ENCODE measurements at places on chromosomes 11 and 22.

GRCh38 chr22:25762147-25762546 is 20.2 kb downstream of the MYO18B start:
- no peak for DNase-seq

- DNase-seq: no peak
These were observed 16.7 kb upstream of the TMPRSS4 start for GRCh38 chr11:118060081-118060661.

DNA sequence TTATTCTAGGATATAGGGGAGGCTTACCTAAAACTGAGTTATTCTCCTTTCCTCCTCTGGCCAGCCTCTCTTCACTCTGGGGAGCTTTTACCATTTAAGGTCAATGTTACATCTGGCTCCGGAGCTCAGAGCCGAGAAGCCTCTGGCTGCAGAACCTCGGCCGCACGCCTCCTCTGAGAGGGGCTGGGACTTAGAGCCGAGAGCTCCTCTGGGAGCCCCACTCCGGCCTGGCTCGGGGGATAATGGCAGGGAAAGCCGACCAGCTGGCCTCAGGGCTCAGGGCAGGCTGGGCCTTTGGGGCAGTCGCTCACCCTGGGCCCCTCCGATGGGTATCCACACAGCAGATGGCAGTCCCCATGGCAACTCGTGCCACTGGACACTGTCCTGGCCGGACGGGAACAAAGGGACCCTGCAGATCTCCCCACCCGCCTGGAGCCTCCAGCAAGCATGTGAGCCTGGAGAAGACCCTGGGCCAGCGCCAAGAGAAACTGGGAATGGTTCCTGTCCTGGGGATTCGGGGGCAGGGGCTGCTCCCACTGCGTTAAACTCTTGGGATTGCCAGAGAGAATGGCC is at the start of gene IRAG1:
Gene IRAG1 (minus strand): TSS at position 247 of the 573 bp plus-strand sequence. CDS start 153 bp downstream, at position 94.
- no peak for DNase-seq

DNA sequence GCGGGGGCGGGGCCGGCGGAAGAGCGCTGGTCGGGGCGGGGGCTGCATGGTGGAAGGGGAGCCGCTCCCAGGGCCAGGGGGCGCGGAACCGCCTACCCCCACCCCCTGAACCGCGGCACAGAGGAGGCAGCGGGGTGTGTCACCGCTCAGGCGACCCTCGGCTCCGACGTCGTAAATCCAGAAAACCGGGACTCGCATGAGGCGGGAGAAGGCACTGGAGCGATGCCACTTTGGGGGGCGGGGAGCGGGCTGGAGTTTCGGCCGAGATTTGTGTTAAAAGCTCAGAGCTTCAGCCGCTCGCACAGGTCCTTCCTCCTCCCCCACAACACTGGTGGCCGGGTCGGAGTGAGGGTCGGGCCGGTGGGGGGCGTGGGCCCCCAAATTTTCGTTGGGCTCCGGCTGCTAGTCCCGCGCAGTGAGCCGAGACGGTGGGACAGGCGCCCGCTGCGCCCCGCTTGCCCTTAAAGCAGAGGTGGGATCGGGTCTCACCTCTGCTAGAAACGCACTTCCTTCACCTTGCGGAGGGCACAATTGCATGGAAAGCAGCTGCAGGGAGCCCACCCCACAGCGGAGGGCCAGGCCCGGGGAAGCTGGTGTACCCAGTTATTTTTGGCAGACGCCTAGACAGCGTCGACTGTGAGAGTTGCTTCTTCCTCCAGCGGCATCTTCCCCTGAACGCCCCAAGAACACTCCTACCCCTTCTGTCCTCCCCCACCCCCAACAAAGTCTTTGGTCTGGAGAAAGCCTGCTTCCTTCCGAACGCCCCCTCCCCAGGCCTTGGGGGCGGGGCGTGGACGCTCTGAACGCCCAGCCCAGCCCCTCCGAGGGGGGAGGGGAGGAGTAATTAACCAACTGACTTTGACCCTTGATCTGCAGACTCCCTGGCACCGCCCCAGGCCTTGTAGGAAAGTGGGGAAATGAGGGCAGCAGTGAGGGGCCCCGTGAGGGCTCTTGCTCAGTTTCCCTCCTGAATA is 1.1 kb downstream of the OVOL1 start:
- DNase-seq: no peak

DNA sequence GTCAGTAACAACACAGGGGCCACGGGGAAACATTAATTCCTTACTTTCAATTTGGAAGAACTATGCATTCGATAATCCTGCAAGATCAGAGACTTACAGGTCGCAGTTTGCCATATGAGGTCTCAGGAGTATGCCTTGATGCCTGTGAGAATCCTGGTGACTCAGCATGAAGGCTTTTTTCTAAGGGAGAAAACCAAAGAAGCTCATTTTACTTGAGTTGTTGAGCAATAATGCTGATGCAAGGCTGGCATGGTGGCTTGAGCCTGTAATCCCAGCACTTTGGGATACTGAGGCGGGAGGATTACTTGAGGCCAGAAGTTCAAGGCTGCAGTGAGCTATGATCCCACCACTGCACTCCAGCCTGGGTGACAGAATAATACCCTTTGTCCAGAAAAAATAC is 26.6 kb downstream of the ATG16L2 start:
- no peak for DNase-seq

DNA sequence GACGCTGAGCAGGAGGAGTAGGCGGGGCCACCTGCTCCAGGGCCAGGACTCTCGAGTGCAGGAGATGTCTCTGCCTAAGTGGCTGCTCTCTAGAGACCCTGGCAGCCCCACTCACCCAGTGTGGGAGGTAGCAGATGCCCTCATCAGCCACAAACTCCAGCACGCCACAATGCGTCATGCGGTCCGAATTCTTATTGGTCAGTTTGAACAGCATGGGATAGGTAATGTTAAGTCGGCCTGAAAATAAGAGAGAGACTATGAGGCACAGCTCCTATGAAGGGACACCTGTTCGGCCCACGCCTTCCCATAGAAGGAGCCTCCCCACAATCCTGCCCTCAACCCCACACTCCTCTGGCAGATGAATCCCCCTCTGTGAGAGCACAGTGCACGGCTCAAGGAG is 7.4 kb downstream of the UFD1 start:
- DNase-seq: no peak

DNA sequence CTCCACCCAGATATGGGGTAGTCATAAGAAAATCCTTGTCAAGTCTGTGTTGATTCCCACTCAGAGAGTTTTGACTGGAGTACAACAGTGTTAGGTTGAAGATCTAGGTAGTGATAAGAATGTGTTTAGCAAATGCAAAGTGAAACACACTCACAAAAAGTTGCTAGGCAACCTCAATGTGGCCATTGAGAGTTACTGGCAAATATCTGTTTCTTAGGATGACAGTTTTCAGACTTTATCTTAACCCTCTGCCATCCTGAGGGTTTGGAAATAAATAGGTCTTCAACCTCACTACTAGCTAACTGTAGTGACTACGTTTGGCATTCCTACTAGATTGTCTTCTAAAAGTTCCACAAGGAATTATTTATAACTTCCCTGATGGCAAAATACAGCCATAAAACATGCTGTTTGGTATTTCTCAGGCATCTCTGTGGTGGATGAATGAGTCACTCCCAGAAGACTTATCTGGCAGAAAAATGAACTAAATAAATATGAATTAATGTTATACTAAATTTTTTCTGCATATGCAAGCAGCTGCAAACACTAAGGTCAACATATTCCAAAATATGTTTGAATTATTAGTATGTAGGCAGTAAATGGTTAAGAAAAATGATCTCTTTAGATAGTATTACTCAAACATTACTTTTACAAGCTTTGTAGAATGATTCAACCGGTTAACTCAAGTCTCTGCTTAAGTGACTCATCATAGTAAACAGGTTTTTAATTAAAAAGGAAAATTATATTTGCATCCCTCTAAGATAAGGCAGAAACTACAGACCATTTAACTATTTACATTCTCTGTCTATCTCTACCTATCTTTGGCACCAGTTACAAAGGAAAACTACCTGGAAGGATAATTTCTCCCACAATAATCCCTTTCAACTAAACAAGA is 17.1 kb upstream of the SYTL2 start:
- DNase-seq: no peak

DNA sequence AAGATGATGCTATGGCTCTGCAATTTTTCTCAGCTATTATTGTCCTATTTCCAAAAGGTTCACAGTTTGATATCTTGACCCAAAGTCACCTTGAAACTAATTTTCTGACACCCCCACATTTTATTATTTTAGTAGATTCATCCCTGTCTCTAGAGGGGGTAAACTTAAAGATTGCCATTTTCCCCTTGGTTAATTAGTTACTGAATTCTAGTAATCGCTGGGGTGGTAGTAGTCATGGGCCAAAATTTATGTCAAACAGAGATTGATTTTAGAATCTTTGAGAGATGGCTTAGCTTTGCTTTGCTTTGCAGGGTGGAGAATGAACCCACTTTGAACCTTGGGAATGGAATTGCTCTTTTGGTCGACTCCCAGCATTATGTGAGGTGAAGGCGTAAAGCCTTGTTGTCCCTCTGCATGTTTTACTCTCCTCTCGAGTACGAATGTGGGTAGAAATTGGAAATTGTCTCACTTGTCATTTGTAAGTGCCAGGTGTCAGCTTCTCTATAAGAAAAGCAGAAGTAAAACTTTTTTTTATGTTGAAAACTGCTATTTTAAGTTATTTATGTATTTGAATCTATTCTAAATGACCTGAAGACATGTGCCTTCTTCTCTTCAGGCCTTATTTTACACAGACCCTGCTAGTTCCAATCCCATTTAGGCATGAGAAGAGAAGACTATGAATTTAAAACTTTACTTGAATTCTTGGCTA is 42.4 kb upstream of the RCE1 start:
- no peak for DNase-seq

DNA sequence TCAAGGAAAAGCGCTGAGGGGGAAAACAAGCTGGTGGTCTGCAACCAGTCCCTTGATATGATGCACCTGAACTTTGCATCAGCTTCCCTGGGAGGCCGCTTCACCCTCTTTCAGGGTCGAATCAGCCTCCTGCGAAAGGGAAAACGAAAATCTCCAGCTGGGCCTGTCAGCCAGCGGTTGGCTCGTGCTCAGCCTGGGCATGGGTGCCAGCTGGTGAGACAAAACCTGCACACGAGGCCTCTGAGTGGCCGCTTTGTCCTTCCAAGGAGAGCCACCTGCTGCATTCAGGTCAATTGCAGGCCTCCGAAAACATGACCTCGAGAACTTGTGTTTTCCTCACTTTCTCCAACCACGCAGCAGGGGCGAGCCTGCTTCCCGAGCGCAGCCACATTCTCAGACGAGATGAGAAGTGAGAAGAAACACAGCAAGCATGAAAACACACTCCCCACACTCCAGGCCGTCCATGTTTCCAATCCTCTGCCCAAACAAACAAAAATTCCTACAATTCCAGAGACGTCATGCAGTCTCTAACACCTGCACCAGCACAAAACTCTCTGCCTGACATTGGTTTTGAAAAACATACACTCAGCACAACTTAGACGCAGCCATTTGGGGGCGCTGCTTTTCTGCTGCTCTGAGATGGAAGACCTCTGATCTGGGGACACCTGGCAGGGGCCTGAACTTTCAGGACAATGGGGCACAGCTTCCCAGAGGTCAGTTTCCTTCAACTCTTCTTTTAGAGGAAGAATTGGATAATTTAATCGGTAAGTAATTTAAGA is 77.1 kb downstream of the DHCR7 start:
- DNase-seq: no peak

- DNase-seq: no peak
These were observed 7.0 kb downstream of the GRAMD4 start for GRCh38 chr22:46626911-46627805.

GRCh38 chr22:49785841-49786471 is 41.7 kb downstream of the BRD1 start:
- no peak for DNase-seq

DNA sequence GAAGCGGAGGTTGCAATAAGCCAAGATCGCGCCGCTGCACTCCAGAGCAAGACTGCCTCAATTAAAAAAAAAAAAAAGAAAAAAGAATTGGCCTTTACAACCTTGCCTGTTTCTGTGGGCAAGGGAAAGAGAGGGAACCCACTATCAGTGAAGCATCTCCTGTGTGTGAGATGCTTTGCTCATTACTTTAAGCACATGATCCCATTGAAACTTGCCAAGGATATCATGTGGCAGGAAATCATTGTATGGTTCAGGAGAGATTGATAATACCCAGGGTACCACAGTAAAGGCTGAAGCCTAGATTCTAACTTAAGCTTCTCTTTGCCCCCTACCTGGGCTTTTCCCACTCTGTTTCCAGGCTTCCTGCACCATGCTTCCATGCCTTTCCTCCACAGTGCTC is 3.6 kb downstream of the LDLRAD3 start:
- DNase-seq: no peak

GRCh38 chr11:75437966-75438659 is 5.1 kb upstream of the KLHL35 start:
- DNase-seq: no peak

GRCh38 chr22:38872831-38873248 is 824 bp upstream of the CBX6 start:
- no peak for DNase-seq

- no peak for DNase-seq
These were observed 220.9 kb upstream of the PITPNB start for GRCh38 chr22:28139961-28140360.

DNA sequence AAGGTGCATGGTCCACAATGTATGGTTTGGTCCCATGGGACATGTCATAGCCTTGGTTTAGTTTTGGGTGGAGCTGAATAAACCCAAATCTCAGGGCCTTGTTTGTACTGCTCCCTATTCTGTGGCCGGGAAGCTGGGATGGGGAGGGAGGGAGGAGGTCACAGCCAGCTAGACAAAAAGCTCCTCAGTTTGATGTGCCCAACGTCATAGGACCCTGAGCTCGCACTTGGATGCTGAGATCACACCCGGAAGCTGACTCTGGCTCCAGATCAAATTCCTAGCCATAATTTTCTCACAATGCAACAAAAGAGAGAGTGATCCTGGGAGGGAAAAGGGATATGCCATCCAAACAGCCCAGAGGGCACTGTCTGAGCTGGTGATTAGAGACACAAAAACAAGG is 1.5 kb downstream of the HSPB2 start:
- DNase-seq: no peak

- DNase-seq: no peak
These were observed 78.8 kb downstream of the CCDC81 start for GRCh38 chr11:86453290-86454030.

- no peak for DNase-seq
These were observed 13.5 kb upstream of the UPB1 start for GRCh38 chr22:24481641-24482040.

DNA sequence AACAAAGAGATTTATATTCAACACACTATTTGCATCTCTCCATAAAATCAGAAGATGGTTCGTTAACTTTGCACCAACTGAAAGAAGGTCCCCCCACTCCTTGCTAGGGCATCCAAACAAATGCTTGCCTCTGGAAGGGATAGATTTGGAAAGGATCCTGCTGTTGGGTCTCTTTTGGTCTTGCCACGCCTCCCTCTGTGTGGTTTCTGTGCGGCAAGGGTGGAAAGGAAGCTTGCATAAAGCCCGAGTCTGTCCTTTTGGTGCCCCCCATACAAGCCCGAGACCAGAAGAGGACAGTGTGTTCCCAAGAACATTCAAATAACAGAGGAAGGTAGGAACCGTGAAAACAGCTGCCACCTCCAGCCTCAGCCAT is 15.1 kb downstream of the SCGB1A1 start:
- DNase-seq: no peak

- no peak for DNase-seq
These were observed 27.6 kb downstream of the TENM4 start for GRCh38 chr11:79413268-79413667.

- DNase-seq: no peak
These were observed 3.3 kb upstream of the DDI1 start for GRCh38 chr11:104033134-104033533.
